Fibroblast of skin of abdomen (primary cell): ENCODE measurements at places on chromosomes 4 and X.

DNA sequence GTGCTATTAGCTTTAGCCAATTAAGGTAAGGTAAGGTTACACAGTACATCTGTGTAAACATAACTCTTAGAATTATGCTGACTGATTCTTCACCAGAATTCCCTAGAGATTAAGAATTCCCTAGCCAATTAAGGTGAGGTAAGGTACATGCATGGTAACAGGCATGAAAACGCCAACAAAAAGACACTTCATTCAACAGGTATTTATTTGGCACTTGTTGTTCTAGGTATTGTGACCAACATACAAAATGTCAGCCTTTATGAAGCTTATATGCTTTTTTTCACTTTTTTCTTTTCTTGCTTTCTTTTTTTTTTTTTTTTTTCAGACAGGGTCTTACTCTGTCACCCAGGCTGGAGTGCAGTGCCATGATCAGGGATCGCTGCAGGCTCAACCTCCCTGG, 47.2 kb downstream of the EDNRA start:
- DNase-seq, result no peak

DNA sequence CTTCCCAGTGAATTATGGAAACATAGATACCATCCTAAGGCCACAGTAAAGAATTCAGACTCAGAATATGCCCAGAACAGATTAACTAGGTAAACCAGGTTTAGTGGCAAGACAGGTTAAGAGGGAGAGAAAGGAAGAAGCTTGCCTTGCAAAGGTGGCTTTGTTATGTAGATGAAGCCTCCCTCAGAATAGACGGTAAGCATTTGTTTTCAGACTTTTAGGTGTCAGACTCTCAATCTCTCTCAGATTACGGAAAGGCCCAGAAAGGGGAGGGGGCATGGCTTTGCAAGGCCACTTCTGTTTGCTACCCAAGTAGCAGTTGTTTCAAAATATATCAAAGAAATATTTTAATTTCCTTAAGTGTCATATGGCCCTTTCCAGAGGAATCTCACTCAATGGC, 457.1 kb upstream of the BOD1L1 start:
- no peak for DNase-seq

DNA sequence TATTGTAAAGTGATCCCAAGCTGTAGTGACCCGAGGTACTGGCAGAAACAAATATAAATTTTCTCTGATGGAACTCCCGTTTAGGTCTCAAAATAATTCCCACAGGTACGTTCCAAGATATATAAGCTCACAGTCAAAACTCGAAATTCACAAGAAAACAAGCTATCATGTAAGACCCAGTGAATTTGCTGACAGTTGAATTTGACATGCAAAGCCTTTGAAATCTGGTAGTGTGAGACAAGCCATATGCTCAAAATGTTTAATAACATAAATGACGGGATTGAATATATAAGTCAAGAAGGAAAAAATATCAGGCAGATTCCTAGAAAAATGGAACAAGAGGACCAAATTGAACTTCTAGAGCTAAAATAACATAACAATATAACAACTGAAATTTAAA, 252.8 kb downstream of the TMA16 start:
- DNase-seq, result no peak

GRCh38 chr4:95507147-95507546, 41.6 kb downstream of the UNC5C start:
- DNase-seq, result peak; percentile 6

GRCh38 chr4:113684534-113685091, 76.9 kb downstream of the CAMK2D start:
- peak; percentile 65 for DNase-seq
